AG10803 (cell line): ENCODE measurements at places on chromosomes 6 and 20.

- no peak for DNase-seq
Measured at GRCh38 chr20:23127506-23128279, 41.6 kb upstream of the CD93 start.

DNA sequence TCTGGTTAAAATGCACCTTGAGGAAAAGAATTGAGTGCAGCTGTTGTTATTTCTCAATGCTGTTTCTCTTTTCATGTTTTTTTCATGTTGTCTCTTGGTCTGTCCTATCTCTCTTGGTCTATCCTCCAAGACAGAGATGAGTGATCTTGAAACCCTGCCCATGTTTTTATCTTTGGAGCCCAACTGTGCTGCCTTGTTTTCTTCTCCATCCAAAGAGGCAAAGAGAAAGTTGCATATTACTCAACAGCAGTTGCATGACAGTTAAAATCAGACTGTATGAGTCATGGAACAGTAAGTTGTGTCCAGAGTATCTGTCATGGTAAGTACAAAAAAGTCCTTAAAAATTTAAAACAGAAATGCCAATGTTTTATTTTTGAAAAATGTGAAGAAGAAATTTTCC, 26.2 kb downstream of the BCAS1 start:
- DNase-seq = peak; percentile 92

DNA sequence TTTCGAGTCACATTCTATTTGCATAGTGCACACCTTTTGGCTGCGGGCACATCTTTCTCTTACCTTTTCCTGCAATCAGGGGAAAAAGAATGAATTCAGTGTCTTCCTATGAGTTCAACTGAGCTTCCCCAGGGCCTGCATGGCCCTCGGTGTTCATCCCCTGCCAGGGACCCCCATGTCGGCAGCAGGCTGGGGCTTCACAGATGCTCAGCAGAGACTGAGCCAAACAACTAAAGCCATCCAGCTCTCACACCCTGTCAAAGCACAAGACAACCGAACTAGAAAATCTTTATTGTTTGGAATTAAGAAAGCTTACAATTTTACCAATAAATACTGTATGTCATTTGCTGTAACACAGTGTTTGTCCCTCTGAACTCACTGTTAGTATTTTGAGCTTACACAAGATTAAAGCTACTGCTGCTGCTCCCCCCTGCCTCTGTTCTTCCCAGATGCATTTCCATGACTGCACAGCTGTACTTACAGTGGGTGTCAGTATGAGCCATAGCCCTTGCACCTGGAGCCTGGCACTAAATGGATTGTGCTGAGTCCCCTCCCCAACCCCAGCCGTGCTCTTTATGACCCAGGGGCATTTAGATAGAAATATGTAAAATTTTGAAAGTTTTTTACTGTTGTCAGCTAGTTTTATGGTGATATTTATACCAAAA, 205.8 kb downstream of the TMEM242 start:
- no peak for DNase-seq

DNA sequence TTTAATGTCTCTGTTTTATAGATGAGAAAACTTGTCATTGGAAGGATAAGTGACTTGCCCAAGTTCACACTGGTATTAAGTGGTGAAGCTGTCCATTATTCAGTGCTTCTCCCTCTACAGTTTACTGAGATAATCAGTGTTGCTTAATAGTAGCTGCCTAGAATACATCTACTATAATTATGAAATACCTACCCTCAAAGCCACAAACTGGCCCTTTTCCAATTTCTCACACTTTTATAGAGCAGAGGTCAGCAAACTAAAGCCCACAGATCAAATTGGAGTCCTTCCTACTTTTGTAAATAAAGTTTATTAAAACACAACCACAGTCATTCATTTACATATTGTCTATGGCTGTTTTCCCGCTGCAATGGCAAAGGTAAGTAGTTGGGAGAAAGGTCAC, 73.5 kb downstream of the EYS start:
- DNase-seq = no peak

DNA sequence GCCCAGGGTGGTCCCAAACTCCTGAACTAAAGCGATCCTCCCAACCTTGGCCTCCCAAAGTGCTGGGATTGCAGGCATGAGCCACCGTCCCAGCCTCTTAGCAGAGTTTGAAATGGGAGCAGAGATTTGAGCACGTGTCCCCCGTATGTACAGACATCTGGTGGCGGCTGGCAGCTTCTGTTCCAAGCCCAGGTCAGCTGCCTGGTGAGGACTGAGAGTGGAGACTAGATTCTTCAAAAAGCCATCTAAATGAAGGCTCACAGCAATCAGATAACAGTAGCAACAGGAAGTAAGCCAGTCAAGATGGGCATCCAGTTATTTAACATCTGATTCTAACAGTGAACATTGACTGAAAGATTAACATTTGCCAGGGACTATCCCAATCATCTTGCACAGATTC, 128.1 kb upstream of the AKAP12 start:
- no peak for DNase-seq

GRCh38 chr20:40335901-40336351, 353.1 kb downstream of the MAFB start:
- no peak for DNase-seq

DNA sequence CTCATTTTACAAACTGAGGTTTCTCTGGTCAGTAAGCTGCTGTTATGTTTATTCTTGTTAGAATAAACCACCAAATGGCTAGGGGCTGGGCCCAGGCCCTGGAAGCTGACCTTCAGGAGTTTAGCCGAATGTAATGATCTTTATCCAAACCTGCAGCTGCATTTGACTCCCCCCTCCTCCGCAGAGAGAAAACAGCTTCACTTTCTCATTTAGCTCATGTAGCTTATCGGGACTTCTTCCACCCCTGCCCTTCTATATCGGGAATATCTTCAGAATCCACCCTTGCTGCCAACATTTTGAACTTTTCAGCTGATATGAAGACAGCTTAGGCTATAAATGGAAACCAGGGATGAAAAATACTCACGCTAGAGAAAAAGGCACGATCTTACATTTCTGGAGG, 102.6 kb downstream of the ZMYND8 start:
- DNase-seq = no peak

DNA sequence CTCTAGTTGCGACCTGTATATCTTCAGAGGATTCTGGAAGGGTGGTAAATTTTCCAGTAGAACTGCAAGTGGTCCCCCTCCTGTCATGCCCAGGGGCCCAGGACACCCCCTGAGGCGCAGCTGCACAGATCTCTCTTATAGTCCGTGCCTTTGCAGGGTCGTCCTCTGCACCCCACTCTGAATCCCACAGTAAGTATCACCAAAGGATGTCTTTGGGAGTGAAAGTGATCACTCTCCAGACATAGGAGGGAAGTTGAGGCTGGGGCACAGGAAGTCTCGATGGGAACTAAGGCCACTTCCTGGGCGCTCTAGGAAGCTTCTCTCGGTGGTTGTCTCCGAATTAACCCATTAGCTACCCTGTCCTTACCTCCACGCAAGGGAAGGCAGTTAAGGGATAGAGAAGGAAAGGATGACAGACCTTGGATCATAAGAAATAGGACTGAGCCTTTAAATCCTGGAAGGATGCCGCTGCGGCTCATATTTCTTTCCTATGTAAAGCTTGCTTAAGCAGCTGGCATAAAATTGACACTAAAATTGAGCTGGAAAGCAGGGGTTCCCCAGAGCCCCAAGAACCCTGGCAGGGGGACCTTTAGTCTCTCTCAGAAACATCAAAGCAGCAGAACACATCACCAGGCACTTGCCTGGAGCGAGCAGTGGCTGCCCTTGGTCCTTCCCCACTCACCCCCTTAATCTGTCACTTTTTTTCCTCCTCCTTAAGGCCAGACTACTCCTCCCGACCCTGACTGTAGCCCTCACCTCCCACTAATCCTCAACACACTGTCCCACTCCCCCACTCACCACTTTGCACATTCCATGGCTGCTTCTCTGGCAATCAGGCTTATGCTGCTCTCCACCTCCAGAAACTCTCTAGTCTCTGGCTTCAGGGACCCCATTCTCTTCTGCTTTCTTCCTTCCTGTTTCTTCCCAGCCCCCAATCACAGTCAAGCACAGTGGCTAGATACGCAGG, at the start of gene ZKSCAN4:
Gene ZKSCAN4 (minus strand): TSS at position 261 of the 967 bp plus-strand sequence. CDS start 289 bp downstream, outside the sequence.
- DNase-seq = peak; percentile 92

GRCh38 chr20:49279677-49280462, 2.0 kb upstream of the ZNFX1 start:
- no peak for DNase-seq

- DNase-seq = no peak
Measured at GRCh38 chr20:44171775-44172571, 15.0 kb downstream of the JPH2 start.

DNA sequence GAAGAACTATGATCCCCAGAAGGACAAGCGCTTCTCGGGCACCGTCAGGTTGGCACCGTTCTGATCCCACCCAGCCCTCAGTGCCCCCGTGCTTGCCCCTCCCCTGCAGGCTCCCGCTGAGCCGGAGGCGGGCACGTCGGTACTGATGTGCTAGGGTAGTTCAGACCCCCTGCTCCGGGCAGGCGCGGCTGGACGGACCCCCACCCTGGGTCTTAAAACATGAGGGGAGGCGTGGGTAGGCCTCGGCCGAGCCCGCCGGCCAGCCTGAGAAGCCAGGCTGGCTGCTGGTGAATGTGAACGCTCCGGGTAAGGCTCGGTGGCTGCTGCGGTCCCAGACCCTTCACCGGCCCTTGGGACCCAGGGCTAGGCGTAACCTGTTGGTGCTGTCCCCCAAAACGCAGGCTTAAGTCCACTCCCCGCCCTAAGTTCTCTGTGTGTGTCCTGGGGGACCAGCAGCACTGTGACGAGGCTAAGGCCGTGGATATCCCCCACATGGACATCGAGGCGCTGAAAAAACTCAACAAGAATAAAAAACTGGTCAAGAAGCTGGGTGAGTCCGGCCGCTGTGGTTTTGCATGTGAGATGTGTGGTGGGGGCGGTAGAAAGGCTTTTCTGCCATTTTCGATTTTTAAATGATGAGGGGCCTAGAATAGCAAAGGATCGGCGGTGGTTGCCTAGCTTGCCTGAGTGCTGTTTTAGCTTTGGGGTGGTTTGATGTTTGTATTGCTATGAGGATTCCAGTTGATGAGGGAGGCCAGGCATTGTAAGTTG, 964 bp downstream of the RPL10A start:
- no peak for DNase-seq

- no peak for DNase-seq
Measured at GRCh38 chr20:24986436-24987015, 6.0 kb downstream of the APMAP start.

DNA sequence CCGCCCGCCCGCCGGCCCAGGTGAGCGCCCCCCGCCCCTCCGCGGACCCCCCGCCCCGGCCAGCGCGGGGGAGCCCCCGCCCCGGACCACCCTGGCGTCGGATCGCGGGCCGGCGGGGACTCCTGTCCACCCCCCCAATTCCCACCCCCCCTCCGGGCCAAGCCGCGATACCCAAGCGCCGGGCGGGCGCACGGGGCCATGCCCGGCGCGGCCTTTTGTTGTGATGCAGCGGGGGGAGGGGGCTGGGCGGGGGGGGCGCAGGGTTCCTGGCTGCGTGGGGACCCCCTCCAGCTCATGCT, 245 bp downstream of the SRC start:
- no peak for DNase-seq

DNA sequence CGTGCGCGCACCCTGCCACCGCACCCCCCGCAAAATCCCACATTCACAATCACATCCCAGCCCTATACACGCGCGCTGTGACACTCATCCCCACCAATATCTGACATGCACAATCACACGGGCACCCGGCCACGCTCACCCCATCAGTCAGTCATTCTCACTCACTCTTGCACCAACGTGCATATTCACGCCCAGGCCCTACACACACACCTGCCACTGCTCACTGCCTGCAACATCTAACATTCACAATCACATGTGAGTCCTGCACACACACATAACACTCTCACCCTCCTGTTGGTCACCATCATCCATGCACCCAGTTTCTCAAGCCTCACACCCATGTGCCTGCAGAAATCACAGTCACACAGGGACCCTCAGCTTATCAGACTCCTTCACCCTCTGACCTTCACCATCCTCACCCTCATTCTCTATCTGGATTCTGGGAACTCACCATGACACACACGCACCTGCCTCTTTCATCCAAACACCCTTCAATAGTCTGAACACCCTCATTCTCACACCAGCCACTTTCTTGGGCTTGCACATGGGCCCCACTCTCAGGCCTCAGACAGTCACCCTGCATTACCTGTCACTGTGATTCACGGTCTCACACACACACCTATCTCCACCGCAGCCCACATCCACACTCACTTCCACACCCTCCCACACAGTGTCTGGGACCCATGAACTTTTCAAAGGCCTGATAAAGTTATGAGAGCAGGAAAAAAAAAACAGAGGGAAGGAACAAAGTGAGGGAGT, 748 bp upstream of the ATP9A start:
- no peak for DNase-seq

GRCh38 chr6:10633216-10633615, 61.2 kb downstream of the C6orf52 start:
- peak; percentile 31 for DNase-seq

GRCh38 chr20:35953387-35954199, 709 bp downstream of the SCAND1 start:
- peak; percentile 45 for DNase-seq

DNA sequence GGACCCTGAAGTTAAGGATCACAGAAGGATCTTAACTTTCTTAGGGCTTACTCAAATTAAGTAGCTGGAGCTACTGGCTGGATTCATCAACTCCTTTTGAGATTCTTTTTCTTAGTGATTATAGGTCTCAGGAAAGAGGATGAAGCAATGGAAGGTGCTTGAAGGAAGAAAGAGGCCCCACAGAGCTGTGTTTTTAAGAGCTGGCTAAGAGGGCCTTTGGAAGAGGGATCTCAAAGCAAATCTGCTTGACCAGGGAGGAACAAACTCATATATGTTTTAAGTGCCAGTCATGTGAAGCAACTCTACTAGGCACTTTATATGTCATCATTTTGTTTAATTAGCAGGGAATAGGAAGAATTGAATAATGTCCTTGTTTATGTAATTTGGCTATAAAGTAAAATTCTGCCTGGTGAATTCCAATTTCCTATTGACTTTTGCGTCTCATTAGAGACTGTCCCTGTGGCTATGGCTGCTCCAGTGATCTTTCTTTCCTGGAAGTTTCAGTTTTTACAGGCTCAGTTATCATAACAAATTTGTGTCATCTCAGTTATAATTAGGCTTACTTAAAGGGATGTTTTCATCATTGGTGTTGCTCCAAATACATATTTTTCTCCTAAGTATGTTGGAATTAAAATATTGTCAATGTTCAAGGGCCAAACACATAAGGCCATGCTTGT, 222.8 kb upstream of the CITED2 start:
- no peak for DNase-seq
